H7 (cell line): ENCODE measurements at places on chromosomes 7 and 10.

- peak; percentile 17 for DNase-seq
Observed at GRCh38 chr7:117019786-117020590, 66.7 kb downstream of the ST7 start.

- DNase-seq, result peak; percentile 20
Observed at GRCh38 chr7:44057181-44057848, 8.1 kb downstream of the PGAM2 start.

- no peak for DNase-seq
Observed at GRCh38 chr7:96093435-96093834, 228.5 kb downstream of the SLC25A13 start.

- DNase-seq, result no peak
Observed at GRCh38 chr7:48904975-48905374, 19.4 kb upstream of the CDC14C start.

DNA sequence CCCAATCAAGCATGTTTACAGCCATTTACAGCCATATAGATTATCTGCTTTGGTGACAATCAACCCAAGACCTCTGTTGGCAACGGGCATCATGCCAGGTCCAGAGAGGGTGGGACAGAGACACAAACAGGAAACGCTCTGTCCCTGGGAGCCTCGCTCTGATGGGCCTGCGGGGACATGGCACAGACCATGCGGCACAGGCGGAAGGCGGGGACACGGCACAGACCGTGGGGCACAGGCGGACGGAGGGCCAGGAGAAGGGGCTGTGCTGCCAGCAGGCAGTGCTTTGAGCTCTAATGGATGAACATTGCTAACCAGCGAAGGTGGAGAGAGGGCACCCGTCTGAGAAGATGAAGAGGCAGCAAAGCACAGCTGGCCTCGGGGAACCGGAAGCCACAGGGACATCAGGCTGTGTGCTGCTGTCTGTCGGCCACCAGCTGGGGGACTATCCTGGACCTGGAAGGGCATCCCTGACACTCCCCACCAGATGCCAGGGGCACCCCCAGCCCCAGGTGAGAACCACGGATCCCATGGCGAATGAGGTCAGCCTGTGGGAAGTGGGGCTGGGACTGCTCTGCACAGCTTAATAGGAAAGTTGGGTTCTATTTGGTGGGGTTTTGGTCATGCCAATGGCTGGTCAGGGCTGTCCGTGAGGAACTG, 61.0 kb downstream of the DIP2C start:
- no peak for DNase-seq
